ENCODE measurements at places on chromosomes 16 and 17.

- DNase-seq: no peak
Observed at GRCh38 chr17:6756425-6757031, 682 bp downstream of the XAF1 start.

DNA sequence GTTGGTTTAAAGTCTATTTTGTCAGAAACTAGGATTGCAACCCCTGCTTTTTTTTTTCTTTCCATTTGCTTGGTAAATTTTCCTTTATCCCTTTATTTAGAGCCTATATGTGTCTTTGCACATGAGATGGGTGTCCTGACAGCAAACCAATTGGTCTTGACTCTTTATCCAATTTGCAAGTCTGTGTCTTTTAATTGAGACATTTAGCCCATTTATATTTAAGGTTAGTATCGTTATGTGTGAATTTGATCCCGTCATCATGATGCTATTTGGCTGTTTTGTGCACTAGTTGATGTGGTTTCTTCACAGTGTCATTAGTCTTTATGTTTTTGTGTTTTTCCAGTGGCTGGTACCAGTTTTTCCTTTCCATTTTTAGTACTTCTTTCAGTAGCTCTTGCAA is 127.7 kb upstream of the ZNF267 start:
- DNase-seq: no peak

DNA sequence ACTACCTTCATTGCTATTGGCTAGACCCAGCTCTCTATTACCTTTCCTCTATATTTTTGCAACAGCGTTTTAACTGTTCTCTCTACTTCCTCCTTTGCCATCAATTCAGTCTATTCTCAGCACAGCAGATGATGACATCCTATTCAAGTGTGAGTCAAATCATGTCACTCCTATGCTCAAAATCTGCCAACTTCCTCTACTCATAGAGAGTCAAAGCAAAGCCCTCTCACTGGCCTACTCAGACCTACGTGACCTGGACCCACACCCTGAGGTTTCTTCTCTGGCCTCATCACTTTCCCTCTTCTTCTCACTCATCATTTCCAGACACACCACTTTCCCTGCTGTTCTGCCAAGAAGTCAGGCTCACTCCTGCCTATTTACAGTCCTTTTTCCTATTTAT is 289.0 kb upstream of the AXIN2 start:
- no peak for DNase-seq

GRCh38 chr17:31448467-31449077 is 57.1 kb downstream of the RAB11FIP4 start:
- DNase-seq: no peak

- no peak for DNase-seq
Observed at GRCh38 chr16:27240948-27241531, 27.5 kb downstream of the NSMCE1 start.

- peak; percentile 81 for DNase-seq
Observed at GRCh38 chr17:73998653-73999645, 204.5 kb upstream of the RPL38 start.

- no peak for DNase-seq
Observed at GRCh38 chr16:8565498-8565897, 24.8 kb downstream of the TMEM114 start.

- DNase-seq: no peak
Observed at GRCh38 chr16:58177353-58177710, 20.6 kb downstream of the CSNK2A2 start.

DNA sequence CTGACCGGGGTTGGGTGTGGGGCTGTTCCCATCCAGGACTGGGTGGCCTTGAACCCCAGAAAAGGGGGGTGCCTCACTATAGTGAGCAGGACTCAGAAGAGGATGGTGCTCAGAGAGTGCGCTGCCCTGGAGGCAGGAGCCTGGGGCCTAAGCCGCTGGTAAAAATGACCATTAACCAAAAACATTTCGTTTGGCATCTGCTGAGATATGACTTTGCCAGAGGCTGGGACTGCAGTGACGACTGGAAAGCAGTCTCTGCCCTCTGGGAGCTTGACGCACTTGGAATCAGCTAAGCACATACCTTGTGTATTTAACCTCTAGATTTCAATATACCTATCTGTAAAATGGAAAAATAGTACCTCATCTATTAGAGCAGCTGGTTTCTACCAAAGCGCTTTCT is 7.2 kb upstream of the CRHR1 start:
- DNase-seq: no peak

GRCh38 chr17:67312265-67312664 is 54.1 kb downstream of the PSMD12 start:
- no peak for DNase-seq

DNA sequence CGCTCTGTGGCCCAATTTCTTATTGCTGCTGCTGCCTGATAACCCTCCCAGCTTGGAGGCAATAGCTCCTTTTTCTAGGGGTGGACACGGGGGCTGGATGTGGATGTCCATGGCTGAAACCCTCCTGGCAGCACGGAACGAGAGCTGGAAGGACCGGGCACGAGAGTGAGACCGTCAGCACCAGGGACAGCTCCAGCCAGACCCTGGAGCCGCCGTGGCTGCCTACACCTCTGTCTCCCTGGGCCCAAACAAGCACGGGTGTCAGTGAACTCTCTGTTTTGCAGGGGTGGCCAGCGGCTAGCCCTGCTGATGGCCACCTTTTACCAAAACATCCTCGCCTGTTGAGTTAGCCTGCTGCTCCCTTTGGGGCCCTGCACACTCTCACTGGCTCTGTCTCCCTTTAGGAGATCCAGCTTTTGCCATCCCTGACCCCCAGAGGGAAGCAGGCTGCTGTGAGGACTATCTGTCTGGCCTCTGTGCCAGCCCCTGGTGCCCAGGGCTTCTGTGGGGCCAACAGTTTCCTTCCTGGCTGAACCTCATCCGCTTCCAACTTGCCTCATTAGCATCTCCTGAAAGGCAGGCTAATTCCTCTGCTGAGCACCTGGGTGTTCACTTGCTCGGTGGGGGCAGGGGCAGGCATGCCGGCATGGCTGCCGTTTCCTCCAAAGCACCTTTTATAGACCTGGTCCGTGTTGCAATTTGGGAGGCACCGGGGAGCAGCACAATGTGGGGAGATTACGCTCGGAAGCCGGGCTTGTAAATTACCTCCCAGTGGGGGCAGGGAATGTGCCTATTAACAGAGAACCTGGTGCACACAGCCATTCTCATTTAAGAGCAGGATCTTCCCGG is 118.1 kb downstream of the ENGASE start:
- no peak for DNase-seq

DNA sequence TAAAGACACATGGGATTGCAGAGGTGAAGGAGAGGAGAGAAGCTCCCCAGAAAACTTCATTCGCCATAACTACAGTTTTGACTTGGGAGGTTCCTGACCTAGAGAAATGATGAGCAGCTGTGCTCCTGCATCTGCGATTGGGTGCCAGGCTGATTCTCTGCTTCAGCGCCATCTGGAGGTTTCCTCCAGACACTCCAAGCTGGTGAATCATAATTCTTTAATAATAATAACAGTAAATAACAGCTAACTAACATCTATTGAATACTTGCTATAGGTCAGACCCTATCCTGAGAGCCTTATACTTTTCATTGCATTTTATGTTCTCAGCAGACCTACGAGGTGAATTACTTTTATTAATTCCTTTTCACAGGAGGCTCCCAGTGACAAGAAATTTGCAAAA is 575.8 kb downstream of the TOX3 start:
- DNase-seq: peak; percentile 53

- no peak for DNase-seq
Observed at GRCh38 chr17:59878624-59879023, 14.1 kb downstream of the TUBD1 start.

- DNase-seq: peak; percentile 55
Observed at GRCh38 chr16:1863681-1864460, 8.1 kb downstream of the MEIOB start.

DNA sequence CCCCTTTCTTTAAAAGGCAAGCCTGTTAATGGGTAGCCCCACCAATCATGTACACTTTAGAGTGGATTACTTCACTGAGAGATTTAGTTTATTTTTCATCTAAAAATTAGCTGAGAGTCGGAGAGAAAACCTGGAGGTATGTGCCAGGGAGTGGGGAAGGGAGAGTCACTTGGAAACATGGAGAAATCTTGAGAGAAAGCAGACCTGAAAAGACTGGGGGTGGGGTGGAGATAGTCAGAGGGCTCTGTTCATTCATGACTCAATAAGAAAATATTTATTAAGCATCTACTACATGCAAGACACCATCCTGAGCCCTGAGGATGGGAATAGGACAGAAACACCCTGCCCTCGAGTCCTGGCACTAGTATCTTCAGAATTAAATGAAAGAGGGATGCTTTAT is 27.4 kb upstream of the RCVRN start:
- no peak for DNase-seq

DNA sequence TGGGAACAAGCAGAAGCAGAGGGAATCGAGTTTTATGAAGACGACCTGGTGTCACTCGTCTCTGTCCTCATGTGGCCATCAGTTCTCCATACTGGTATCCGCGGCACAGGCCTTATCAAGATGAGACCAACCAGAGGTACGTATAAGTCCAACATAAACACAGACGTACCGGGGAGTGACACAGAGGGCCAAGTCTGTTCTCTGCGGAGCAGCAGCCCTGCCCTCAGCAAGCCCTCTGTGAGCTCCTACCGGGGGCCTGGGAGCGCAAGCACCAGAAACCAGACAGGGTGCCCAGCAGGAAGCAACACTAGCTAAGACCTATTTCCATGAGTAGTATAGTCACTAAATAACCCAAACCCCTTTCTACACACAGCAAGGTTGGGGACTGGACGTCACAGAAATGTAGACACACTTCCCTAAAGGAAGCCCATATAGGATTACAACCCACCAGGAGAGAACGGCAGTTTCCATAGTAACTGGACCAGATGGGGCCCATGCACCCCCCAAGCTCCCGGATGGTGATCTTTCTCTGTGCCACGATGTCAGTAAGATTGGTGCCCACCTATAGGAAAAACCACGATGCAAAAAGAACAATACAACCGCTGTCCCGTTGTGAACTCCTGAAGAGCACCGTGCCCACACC is 911 bp downstream of the ARL16 start:
- DNase-seq: no peak

DNA sequence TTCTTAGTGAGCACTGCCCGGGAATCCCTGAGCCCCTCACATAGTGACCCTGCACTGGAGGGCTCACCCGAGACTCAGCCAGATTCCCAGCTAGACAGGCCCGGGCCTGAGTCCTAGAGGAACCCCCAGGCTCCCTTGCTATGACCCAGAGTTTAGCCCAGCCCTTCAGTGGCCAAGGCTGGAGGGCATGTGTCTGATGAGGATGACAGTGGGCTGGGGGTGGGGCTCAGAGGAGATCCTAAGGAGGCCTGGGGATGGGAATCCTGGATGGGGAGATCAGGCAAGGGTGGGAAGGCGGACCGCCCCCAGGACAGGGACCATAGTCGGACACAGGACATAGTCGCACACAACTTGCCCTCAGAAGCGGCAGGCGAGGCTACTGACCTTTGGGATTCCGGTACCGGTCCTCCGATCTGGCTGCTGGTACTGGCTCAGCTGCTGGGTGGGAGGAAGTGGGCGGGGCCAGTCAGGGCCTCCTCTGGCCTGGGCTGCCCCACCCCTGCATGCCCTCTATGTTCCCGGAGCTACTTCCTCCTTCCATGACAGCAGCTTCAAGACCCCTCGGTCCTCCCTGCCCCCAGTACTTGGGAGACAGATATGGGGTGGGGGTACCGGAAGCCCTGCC is 1.1 kb downstream of the CD79B start:
- DNase-seq: no peak

GRCh38 chr17:44209786-44210341 is 9.6 kb downstream of the UBTF start:
- DNase-seq: no peak

GRCh38 chr16:30409125-30410060 is 2.0 kb downstream of the ZNF771 start:
- DNase-seq: peak; percentile 91

DNA sequence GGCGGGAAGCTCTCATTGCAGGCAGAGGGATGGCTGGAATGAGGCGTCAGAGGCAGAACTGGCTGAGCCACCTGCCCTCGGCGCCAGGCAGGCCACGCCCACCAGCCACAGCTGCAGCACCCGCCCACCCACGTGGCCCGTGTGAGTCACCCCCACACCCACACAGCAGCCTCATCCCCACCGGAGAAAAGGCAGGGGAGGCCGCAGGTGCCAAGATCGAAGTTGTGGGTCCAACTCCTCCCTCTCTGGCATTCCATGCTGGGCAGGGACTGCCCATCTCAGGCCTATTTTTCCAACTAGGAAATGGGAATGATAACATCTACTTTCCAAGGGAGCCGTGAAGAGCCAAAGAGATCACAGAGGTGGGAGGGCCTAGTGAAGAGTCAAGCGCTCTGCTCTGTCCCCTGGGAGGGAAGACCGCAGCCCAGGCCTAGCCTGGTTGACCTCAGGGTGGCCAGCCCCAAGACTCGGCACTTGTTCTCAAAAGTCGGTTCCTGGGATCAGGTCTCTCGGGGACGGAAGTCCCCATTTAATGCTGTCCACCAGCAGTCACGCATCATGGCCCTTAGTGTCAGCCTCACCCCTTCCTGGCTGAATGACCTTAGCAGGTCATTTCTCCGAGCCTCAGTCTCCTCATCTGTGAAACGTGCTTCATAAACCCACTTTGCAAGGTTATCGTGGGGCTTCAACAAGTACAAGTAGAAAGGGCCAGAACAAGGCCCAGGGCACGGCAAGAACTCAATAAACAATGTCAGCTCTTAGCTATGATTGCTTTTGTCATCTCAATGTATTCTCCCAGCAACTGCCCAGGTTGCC is at the start of gene TRPV3:
TSS of gene TRPV3 (minus strand) at position 45 of the 816 bp plus-strand sequence. CDS start 2,962 bp downstream, outside the sequence.
- no peak for DNase-seq

DNA sequence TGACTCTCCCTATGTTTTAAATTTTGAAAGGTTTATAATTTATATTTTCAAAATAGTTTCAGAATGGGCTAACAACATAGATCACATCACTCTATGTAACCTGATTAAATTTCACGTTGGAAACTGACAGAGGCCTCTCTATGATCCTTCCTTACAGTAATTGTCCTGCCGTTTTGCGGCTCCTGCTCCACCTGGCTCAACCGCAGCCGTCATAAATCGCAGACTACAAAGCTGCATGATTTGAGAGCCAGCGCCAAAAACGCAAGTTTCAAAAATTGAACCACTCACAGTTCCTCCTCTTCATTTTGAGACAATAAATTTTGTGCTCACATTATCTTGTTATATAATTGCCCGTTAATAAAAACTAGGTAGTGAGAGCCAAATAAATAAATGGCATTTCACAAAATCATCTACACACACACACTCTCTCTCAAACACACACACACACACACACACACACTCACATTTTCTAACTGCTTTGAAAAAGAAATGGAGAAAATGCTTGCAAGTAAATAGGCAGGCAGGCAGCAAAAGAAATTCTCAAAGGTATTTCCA is 263.1 kb upstream of the PSMD7 start:
- DNase-seq: no peak

DNA sequence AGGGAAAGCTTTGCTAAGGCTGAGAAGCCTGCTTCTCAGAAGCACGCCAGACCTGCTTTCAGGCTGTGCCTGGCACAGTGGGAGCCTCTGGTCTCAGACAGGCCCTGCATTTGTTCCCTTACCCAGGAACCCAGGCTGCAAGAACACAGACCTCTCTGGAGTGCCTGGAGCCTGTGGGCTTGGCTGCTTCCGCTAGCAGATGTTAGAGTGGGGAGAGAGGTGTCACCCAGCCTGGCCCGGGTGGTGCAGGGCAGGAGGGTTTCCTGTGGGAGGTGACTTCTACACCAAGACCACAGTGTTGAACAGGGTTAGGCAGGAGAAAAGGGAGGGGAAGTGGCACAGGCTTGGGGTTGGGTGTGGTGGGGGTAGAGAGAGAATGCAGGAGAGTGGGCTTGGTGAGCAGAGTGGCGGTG is 35.8 kb upstream of the ADGRG1 start:
- DNase-seq: no peak

GRCh38 chr17:67995570-67996263 is 552 bp downstream of the C17orf58 start:
- peak; percentile 40 for DNase-seq
